ENCODE measurements at places on chromosomes 2 and 18. TPM values are rescaled to one million over a fixed set of nuclear protein-coding genes. Genes with fewer than 3 reads are reported as not detected.

CXCR4 gene
- polyA plus RNA-seq = 8.9 TPM

GALNT3 gene
- polyA plus RNA-seq = 5.2 TPM

- DNase-seq = no peak
These were observed 40.8 kb downstream of the ZEB2 start for GRCh38 chr2:144479138-144479537.

DNA sequence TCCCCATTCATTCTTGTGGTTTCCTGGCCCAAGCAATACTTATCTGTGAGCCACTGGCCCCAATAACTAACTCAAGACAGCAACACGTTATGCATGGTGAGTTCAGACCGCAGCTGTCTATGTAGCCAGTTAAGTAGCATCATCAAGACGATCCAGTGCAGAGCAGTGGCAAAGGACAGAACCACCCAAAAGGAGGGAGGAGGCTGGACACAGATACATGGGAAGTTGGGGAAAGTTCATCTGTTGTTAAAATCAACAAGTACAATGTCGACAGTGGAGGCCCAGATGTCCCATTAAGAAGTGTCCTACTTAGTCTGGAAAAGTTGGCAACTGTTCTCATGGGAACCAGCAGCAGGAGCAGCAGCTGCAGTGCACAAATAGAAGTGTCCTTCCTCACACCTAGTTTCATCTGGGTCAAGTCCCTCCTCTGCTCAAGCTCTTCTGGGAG, 106.9 kb upstream of the THOC1 start:
- no peak for DNase-seq

DNA sequence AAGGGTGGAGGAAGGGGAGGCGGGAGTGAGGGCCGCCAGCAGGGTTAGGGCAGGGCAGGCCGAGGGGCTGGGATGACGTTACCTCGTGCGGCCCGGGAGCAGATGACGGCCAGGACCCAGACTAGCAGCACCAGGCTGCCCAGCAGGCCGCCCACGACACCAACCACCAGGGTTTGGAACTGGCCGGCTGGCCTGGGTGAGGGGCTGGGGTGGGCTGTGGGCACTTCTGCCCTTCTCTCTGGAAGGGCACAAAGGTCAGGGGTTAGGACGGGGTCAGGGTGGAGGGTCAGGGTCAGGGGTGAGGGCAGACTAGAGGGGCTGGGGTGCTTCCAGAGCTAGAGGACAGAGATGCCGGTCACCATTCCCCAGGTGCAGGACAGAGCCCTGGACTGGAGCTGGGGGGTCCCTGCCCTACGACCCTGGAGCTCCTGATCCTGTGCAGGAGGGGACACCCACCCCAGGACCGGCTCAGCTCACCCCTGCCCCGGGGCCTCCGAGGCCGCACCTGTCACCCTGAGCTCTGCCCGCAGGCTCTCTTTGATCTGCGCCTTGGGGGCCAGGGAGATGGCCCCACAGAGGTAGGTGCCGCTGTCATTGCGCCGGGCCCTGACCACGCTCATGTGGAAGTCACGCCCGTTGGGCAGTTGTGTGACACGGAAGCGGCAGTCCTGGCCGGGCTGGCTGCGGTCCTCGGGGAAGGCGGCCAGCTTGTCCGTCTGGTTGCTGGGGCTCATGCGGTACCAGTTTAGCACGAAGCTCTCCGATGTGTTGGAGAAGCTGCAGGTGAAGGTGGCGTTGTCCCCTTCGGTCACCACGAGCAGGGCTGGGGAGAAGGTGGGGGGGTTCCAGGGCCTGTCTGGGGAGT, 6.3 kb downstream of the PDCD1 start:
- DNase-seq = no peak
